Testis (tissue), 5 donors: ENCODE measurements at places on chromosomes 2 and 18. TPM values are rescaled to one million over a fixed set of nuclear protein-coding genes. Genes with fewer than 3 reads are reported as not detected.

DNA sequence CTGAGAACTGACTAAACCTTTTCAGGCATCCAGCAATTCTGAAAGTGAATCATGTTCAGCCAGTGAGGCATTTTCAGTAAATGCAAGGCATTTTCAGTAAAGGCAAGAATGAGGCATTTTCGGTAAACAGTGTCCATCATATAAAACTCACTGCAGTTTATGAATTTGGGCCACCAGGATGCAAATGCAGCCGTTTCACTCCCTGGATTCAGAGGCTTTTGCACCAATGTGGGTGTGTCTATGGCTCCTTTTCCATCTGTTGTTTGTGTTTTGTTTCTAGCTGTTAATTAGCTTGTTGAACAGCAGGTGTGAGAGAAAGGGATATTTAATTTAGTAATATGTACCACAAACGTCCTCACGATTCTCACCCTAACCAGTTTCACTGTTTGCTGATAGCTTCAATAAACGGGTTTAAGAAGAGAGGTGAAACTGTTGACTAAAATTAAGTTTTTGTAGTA, 116.3 kb upstream of the PGAP1 start:
- DNase-seq, result no peak

DNA sequence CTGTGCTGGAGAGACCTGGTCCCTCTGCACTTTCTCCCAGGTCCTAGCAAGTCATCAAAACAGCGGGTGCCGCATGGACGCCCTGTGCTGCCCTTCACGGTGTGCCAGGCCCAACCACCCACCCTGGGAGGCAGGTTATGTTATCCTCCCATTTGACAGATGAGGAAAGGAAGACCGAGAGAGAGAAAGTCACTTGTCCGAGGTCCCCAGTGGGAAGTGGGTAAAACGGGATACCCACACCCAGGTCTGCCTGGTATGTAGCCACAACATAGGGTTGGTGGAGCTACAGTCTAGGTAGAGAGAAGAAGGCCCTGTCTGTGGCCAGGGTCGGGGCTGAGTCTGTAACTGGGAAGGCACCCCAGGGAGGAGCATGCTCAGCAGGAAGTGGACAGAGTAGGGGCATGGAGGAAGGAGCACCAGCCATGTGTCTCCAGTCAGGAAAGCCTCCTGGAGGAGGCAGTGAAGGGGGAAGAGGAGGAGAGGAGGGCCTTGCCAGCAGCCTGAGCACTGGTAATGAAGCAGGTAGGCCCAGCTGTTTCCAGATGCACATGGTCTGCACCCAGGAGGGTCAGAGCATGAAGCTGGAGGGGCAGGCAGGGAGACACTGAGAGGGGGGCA, 98.4 kb downstream of the ZFP36L2 start:
- no peak for DNase-seq

DNA sequence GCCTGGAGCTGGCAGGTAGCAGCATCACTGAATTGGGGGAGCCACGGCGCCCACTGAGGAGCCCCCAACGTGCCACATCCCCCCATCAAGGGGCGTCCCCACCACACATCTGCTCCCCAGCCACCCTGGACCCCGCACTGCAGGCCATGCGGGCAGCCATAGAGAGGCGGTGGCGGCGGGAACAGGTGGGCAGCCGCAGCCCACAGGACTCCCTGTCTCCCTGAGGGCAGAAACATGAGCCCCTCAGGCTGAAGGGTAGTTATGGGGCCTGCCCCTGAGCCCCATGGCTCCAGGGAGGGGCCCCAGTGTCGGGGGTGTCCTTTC, 26.6 kb downstream of the CROCC2 start:
- DNase-seq, result no peak

- DNase-seq, result no peak
Measured at GRCh38 chr2:27832396-27832795, 57.8 kb downstream of the RBKS start.

DNA sequence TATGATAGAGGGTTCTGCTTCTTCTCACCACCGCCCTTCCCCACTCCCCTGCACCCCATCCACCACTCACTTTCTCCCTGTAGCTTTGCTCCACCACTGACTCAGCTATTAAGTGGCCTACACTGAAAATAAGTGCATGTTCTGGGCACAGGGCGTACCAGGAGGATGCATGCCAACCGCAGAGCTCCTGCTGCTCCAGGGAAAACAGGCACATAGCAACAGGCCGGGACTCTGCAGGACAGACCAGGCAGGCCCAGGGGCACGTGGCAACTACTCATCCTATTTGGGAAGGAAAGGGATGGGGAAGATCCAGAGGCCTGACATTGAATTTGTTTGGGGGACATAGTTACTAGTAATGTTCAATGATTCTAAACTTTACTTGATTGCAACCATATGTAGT, 28.4 kb downstream of the ARL4C start:
- no peak for DNase-seq

Gene ARHGEF4
- 18.0 TPM for polyA plus RNA-seq

Gene ABHD1
- polyA plus RNA-seq, result 141 TPM

Gene SYT4
- polyA plus RNA-seq, result 1.2 TPM
